ENCODE measurements at places on chromosomes 6 and 20.

- DNase-seq = no peak
Observed at GRCh38 chr20:45020236-45020886, 54.0 kb downstream of the STK4 start.

- DNase-seq = no peak
Observed at GRCh38 chr6:154791556-154792317, 58.5 kb downstream of the SCAF8 start.

GRCh38 chr6:151808371-151809241, 1.1 kb downstream of the ESR1 start:
- no peak for DNase-seq

DNA sequence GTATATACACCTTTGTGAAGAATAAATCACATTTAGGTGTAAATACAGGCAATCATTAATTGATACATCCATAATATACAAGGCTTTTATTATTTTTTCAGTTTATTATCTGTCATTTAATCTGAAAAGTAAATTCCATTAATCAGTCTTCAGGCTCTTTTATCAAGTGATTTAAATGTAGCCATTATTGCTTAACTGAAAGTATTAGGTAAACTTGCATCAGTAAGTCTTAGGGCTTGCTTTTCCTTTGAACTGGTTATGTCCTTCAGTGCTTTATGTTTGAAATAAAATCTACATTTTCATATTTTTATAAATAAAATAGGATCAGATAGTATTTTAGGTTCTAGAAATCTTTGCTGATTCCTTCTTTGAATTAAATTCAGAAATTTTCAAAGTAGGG, 4.1 kb downstream of the TPBG start:
- DNase-seq = no peak

GRCh38 chr6:131107151-131107550, 28.1 kb upstream of the AKAP7 start:
- no peak for DNase-seq

- DNase-seq = no peak
Observed at GRCh38 chr6:121794630-121795029, 359.2 kb downstream of the GJA1 start.

- no peak for DNase-seq
Observed at GRCh38 chr6:47478233-47479139, 897 bp downstream of the CD2AP start.

DNA sequence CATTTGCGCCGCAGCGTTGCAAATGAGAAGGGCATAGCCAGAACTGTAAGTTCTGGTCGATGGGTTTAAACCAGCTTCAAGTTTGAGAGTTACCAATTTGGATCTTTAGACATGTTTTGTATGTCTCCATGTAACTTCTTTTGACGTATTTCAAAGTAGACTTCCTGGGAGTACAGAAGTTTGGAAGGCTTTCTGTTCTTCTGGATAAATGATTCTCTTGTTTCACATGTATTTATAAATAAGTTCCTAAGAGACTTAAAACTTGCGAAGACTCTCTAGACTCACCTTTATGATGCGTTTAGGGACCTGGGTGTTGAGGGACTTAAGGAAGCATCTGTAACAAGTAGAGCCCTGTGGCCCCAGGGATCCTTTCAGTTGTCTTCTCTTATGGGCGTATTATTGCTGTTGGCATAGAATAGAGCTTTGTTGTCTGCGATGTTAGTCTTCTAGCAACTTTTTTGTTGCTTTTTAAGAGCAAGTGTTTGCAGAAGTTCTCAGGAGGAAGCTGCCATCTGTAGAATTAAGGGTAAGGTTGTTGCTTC, 1.3 kb downstream of the CDYL start:
- DNase-seq = no peak

DNA sequence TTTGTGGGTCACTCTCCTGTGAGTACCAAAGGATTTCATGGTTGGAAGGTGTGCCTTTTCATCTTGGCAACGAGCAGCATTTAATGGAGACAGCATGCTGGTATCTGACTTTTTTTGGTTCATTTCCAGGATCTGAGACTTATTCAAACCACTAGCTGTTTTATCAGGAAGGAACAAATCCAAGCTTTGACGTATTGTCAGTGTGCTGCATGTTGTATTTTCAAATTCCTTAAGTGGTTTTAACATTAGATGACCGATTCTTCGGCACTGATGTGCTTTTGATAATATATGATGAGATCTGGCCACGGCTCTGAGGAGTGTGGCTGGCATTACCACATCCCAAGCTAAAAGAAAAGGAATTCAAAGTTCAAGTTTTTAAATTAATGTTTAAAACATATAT, 6.4 kb downstream of the RMND1 start:
- DNase-seq = no peak

DNA sequence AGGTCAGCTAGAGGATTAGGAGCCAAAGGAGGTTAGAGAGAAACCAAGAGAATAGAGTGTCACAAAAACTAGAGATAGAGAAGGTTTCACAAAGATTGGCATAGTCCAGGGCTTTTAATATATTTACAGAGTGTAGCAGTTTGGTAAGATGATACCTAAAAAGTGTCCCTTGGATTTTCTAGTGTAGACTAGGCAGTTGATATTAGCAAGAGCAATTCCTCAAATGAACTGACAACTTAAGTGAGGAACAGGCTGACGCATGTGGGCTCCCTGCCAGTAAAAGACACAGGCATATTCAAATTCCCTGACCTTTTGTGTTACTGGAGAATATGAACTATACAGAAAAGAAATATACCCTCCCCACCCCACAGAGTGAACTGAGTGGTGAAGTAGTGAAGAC, 40.1 kb downstream of the VTA1 start:
- DNase-seq = no peak

- no peak for DNase-seq
Observed at GRCh38 chr6:83430611-83431544, at the start of gene ME1. TSS of gene ME1 (minus strand) at chr6:83431051. CDS start at chr6:83430954, 97 bp downstream.

- DNase-seq = no peak
Observed at GRCh38 chr6:79719248-79719960, 88.3 kb downstream of the SH3BGRL2 start.

DNA sequence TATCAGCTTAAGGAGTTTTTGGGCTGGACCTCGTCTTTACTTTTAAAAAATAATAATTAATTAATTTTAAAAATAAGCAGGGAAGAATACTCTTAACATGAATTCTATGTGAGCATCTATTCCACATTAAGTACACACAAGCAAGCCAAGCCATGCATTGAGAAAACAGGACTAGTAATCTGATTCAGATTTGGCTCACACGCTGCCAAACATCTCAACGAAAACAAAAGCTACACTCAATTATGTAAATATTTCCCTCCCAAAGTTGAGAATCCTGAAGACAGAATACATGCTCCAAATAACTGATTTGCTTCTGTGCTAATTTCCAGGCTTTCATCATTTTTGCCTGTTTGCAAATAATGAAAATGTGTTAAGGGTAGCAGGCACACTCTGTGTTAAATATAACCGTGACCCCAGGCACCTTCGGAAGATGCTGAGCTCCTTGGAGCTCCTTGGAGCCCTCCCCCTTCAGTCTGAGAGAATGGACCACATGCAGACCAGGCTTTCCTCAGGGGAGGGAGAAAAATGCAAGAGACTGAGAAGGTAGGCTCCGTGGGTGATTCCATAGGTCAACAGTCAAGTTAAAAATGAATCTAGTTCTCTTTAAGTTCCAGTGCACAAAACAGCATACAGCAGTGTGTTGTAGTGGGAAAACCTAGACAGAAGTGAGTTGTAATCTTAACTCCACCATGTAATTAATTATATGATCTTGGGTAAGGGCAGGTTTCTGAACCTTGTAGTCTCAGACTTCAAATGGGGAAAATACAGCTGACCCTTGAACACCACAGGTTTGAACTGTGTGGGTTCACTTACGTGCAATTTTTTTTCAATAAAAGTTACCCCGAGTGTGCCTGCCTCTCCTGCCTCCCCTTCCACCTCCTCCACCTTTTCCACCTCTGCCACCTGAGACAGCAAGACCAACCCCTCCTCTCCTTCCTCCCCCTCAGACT, 161.3 kb upstream of the RREB1 start:
- DNase-seq = no peak

DNA sequence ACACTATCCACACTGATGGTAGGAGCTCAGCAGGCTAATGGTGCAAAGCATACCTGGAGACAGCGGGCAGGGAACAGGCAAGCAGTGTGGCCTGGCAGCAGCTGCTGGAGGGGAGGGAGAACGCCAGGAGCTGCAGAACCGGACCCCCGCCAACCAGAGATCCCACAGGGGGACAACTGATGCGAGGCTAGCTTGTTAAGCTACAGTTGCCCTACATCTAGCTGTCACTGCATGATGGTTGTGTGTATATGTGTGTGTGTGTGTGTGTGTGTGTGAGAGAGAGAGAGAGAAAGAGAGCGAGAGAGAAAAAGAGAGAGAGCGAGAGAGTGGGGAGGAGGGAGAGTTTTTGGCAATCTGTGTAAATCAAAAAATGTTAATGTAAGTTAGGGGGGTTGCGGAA, 69.7 kb upstream of the NHSL1 start:
- no peak for DNase-seq

- DNase-seq = no peak
Observed at GRCh38 chr6:111943726-111944125, 70.5 kb upstream of the FYN start.

- DNase-seq = no peak
Observed at GRCh38 chr20:23955896-23956295, 32.7 kb downstream of the GGTLC1 start.

GRCh38 chr6:49856282-49856681, 10.1 kb downstream of the CRISP1 start:
- DNase-seq = no peak

DNA sequence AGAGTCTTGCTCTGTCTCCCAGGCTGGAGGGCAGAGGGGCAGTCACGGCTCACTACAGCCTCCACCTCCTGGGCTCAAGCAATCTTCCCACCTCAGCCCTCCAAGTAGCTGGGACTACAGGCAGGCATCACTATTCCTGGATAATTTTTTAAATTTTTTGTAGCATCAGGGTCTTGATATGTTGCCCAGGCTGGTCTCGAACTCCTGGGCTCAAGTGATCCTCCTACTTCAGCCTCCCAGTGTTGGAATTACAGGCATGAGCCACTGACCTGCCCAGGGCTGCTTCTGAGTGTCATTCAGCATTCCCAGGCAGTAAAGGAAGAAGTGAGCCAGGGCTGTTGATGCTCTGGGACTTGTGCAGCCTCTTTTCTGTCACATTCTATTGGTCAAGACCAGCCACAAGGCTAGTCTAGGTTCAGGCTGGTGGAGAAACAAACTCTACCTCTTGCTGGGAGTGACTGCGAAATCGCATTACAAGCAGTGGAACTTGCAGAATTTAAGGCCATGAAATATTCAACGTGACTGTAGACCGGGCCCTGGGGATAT, 2.1 kb upstream of the ARFGEF2 start:
- DNase-seq = no peak

DNA sequence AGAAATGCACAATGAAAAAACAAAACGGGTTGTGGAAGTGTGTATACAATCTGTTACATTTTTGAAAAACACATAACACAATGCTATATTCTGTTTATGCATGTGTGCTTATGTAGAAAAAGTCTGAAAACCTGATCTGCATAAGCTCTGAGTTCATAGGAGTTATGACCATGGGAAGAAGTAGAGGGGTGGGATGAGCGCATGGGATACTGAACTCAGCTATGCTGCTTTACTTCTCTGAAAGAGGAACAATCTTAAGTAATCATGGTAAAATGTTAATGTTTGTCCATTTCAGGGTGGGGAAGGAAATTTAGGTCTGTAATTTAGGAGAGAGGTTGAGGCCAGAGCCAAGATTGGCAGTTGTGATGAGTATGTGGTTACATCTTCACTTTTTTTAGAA, 126.8 kb downstream of the MTHFD1L start:
- no peak for DNase-seq

GRCh38 chr6:39341352-39341751, 18.9 kb upstream of the KCNK16 start:
- no peak for DNase-seq

DNA sequence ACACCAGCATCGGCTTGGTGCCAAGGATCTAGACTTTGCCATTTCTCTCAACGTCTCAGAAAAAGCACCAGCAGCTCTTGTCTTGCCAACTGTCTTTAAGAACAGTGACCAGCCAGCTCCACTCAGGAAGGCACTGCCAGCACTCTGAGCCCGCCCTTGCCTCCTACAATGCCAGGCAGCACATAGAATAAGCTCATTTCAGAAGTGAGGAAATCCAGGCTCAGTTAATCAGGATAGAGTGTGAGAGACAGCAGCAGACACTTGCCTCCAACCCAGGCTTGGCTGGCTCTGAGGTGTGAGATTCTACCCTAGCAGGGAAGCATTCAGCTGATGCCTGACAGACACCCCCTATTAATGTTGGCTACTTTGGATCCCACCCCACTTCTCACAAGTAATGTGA, 4.3 kb upstream of the SYNDIG1 start:
- DNase-seq = no peak

DNA sequence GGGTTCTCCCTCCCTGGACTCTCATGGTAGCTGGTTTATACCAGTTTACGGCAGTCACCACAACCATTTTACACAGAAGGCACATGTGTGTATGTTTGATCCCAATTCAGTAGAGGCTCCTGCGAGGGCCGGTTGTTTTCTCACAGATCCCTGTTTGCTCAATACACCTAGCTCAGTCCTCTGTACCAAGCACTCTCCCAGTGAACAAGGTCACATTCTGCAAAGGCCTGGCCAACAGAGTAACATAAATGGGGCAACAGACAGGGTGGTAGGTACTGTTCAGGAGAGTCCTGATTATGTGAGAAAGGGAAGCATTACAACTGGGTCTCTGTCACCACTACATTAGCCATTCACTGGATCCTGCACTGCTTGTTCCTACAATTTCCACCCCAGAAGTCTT, 84.4 kb downstream of the ELOVL5 start:
- DNase-seq = no peak

- no peak for DNase-seq
Observed at GRCh38 chr6:44942201-44942600, 385.9 kb upstream of the RUNX2 start.

DNA sequence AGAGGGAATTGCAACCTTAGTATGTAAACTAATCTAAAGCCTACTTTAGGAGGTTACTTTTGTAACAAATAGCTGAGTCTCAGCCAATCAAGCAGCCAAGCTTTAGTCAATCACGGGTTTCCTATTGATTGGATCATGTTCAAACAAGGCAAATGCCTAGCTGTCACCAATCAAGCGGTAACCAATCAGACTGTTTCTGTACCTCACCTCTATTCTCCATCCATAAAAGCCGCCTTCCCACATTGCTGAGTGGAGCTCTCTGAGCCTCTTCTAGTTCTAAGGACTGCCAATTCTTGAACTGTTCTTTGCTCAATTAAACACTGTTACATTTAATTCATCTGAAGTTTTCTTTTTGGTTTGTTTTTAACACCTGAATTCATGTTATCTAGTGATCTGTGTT, 148.4 kb upstream of the BMP5 start:
- DNase-seq = no peak

DNA sequence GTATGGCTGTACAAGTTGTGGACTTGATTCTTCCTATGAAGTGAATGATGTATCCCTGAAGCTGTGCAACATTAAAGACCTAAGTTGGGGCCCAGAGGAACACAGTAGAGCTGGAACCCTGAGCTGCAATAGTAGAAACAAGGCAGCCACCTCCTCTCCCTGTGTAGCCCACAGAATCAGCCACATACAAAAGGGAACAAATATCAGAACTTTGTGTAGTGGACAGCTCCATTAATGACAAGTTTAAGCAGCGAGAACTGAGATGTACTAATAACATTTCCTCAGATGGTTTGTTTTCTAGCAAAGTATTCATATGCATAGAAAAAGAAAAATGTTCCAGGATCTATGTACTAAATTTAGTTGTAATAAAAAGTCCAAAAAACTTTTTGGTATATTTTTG, 19.2 kb downstream of the PHACTR1 start:
- no peak for DNase-seq
